ENCODE measurements at places on chromosomes 11 and 22.

DNA sequence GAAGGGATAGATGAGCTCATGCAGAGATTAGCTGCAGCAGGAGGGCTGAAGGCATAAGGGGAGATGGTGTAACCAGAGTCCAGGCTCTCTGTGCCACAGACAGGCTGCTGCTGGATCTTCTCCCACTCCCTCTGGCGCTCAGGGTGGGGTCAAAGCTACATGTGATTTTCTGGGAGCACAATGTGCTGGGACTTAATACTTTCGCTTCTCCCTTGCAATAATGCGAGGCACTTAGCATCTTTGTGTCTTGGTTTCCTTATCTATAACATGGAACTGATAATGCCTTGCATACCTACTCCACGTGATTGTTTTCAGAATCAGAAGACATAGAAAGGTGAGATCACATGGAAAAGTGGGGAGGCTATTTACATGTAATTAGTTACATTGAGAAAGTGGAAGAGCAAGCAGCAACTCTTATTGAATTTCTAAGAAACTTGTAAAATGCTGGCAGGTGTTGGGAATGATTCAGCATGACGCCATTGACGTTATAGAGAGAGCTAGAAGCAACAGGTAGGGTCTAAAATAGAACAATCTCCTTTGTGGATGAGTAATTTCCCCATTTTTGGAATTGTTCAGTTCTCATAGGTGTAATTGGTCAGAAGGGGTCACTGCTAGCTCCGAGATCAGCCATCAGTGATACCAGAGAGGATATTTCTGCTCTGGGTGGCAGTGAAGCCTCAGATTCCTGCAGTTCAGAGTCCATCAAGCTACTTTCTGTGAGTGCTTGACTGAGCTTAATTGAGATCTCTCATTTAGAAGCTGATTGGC is 8.2 kb upstream of the OR9I1 start:
- DNase-seq = no peak

DNA sequence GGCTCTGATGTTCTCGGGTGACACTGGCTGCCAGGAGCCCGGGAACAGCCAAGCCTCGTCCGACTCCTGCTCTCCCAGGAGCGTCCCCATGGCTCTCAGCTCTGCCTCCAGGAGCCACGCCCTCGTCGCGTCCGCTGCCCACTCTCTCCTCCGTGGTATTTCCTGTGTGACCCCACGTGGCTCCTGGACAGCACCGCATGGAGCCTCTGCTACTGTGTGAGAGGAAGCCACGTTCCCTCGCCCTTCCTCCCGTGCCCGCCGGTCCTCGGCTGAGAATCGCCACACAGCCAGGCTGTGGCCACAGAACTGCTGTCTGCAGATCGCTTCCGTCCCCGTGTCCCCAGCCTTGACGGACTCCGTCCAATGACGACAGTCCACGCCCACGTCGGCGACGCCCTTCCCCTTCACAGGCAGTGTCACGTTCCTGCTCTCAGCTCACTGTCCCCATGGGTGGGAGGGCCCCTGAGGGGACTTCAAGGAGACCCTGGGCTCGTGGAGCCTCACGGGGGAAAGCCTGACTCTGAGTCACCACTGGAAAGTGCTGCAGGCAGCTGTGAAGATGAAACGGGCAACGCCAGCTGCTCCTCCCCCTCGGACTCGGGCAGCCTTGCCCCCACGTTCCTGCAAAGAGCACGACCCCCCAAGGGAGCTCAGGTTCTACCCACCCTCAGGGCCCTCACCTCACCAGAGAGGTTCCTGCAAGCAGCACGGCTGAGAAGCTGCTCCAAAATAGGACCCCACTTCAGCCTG is 458.5 kb downstream of the BRD1 start:
- DNase-seq = no peak

DNA sequence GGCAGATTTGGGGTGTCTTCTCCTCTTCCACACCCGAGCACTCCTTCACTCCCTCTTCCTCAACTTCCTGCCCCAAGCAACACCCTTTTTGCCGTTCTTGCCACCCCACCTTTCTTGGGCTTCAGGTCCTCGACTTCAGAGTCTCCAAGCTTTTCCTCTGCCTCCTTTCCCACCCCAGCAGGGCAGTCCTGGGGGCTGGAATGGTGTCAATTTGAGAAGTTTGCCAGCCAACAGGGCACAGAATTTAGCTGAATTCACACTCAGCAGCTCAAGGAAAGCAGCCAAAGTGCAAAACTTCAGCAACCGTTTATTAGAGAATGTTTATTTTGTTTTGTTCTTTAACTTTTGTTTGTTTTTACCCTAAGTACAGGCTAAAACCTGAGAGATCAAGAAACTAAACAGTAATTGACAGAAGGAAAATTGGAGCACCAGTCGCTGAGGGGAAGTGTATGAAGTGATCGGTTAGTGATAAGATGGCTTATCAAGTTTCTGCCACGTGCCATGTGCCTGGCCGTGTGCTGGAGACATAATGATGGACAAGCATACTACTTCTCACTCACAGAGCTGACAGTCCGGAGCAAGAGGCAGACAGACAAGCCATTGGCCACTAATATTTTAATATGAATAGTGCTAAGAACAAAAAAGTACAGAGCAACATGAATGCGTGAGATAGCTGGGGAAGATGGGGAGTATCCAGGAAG is 44.4 kb downstream of the AHNAK start:
- no peak for DNase-seq

GRCh38 chr22:25366876-25367466 is 147.5 kb downstream of the CRYBB2 start:
- DNase-seq = no peak

DNA sequence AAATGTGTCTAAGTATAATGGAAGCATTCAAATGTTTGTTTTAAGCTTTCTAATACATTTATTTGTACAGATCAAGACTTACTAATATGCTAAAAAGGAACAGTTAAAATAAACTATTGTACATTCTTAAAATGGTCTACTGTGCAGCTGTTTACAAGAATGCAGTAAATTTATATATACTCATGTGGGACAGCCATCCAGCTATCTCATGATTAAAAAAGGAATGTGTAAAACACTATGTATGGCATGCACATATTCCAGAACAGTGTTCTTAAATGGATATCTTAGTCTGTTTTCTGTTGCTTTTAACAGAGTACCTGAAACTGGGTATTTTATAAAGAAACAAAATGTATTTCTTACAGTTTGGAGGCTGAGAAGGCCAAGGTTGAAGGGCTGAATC is 30.2 kb upstream of the CSTF3 start:
- DNase-seq = no peak

DNA sequence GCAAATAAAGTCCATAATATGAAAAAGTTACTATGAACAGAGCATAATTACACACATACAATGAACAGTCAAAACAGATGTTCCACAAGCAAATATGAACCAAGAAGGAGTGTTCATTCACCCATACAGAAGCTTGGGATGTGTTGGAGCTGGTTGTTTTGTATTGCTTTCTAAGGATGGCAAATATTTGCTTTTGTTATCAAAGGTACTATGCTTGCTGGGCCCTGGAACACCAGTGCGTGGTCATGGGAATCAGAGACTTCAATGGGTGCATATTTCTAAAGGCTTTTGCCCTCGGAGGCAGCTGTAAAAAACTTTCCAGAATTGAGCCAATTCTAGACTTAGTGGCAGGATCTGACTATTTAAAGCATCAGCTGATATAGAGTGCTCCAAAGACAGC is 85.1 kb downstream of the BARX2 start:
- DNase-seq = no peak
